ENCODE measurements at places on chromosomes 1 and 21.

DNA sequence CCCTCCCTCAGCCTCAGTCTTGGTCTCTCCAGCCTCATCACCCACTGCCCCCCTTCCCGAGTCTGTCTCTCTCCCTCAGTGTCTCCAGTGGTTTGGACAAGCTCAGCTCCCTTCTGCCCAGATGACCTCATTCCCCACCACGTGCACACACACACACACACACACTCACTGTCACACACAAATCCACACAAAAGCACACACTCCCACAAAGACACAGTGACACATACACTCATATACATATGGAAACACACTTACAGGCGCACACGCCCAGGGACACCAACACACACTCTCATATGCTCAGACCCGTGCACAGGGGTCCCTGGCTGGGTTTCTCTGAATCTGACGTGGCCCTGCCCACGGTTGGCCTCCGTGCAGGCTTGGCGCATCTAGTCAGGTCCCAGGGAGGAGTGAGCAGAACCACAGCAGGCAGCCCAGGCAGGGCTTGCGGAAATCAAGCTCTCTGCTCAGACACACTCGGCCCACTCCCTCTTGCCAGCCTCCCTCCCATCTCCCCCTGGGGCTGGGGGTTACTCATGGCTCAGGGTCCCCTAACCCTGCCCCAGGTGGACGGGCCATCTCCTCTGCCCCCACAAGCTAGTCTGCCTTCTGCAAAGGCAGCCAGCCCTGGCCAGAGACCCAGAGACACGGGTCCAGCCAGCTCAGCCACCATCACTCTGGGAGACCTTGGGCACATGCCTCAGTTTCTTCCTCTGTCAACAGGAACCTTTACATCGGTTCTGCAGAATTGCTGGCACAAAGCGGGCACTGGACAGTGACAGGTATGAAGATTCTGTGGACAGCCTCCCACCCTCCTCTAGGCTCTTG, 38.5 kb upstream of the FAM131C start:
- no peak for DNase-seq

DNA sequence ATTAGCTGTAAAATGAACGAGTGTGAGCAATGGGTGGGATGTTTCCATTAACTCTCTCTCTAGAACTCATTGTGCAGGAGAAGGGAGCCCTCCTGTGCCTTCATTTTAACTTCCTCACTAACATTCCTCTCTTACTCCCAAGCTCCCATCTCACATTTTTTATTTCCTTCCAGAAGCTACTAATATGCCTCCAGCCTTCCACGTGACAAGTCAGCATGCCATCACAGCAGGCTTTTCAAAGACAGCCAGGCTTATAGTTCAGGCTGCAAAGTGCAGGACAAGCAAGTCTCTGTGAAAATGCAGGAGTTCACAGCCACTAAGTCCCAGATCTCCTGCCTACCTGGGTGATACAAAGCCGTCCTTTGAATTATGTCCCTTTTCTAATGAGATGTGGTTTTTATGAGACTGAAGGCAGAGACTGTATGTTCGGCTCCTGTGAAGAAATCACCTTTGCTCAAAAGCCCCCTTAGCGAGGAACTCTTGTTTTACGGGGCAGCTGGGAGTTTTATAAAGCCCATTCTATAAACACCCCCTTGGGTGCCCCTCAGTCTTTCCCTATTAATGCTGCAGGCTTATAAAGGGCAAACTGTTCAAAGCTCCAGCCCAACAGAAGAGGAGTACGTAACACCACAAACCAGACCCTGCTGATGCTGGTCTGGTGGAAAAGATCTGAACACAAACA, 14.8 kb upstream of the ANGPTL7 start:
- DNase-seq = no peak

- DNase-seq = peak; percentile 100
These were observed 237.6 kb downstream of the SDCCAG8 start for GRCh38 chr1:243493156-243494129.

- DNase-seq = peak; percentile 100
These were observed 37.3 kb downstream of the PABPC4 start for GRCh38 chr1:39539252-39539790.

- no peak for DNase-seq
These were observed 27.7 kb upstream of the LRRC7 start for GRCh38 chr1:69540052-69540451.

DNA sequence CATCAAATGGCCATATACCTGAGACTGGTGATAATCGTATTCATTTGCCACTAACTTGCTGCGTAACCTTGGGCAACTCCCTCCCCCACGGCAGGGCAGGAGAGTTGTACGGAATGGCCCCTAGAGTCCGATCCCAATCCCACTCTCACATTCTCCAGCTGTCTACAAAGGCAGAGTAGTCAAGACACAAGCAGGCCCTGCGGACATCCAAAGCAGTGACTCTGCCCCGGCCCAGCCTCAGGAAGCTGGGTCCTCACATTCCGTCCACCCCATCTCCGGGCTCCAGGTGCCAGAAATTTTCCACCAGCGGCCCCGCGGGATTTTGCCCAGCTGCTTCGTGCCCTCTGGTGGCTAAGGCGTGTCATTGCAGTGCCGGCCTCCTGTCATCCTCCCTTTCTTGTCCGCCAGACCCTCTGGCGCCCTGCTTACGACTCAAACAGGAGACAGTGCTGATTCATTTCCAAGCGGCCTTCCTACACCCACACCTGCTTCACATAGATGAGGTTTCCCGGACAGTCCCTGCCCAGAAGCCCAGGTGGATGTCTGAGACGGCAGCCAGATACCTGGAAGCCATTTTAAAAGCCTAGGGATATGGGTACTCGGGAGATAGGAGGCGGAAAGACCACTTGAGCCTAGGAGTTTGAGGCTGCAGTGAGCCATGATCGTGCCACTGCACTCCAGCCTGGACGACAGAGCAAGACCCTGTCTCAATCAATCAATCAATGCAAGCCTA, 2.9 kb upstream of the S100A2 start:
- peak; percentile 94 for DNase-seq

- peak; percentile 29 for DNase-seq
These were observed 8.3 kb upstream of the RNF19B start for GRCh38 chr1:32972814-32973428.

DNA sequence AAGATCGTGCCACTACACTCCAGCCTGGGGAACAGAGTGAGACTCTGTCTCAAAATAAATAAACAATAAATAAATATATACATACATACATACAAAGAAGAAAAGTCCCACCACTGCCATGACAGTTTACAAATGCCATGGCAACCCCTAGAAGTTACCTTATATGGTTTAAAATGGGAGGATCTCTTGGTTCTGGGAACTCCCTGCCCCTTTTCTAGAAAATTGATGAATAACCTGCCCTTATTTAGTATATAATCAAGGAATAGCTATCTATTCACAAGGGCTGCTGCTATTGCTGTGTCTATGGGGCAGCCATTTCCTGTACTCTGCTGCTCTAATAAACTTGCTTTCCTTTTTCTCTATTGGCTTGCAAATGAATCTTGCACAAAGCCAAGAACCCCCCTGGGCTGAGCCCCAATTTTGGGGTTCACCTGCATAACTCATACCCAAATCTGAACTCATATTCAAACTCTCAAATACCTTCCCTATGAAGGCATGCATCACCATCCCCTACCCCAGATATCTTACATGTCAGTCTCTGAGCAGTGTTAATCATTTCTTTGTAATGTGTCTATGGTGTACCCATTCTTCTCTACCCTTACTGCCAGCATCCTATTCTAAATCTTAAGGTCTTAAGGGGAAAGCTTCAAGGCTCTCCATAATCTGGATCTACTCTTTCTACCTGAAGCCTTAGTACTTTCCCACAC, 9.0 kb downstream of the GON4L start:
- no peak for DNase-seq

- DNase-seq = no peak
These were observed 30.5 kb downstream of the TMCC2 start for GRCh38 chr1:205258261-205258691.

DNA sequence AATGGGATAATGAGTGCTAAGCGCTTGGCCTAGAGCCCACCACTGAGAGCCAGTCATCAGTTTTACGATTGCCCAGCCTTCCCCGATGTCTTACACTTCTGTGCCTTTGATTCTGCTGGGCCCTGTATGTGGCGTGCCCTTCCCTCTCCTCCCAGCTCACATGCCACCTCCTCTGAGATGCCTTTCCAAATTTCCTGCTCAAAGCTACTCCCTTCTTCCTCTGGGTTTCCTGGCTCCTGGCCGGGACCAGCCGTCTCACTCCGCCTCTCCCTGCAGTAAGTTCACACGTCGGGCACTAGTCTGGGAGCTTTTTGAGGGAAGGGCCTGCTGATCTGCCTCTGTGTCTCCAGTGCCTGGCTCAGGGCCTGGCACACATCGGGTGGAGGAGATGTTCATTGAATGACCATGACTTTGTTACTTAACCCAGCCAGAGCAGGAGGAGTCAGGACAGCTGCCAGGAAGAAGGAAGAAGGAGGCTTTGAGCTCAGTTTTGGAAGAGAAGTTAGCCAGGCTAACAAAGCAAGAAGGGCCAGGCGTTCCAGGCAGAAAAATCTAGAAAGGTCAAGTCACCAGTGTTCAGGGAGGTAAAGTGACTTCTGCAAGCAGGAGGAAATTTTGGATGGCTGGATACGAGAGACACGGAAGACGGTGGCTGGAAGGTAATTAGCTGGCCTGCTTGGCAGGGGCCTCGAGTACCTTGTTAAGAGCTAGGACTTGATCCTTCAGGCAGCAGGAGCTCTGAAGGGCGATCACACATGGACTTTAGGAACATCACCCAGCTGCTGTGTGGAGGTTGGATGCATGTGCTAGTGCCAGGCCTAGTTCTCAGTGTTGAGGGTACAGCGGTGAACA, 63.6 kb downstream of the EPHB2 start:
- DNase-seq = no peak

DNA sequence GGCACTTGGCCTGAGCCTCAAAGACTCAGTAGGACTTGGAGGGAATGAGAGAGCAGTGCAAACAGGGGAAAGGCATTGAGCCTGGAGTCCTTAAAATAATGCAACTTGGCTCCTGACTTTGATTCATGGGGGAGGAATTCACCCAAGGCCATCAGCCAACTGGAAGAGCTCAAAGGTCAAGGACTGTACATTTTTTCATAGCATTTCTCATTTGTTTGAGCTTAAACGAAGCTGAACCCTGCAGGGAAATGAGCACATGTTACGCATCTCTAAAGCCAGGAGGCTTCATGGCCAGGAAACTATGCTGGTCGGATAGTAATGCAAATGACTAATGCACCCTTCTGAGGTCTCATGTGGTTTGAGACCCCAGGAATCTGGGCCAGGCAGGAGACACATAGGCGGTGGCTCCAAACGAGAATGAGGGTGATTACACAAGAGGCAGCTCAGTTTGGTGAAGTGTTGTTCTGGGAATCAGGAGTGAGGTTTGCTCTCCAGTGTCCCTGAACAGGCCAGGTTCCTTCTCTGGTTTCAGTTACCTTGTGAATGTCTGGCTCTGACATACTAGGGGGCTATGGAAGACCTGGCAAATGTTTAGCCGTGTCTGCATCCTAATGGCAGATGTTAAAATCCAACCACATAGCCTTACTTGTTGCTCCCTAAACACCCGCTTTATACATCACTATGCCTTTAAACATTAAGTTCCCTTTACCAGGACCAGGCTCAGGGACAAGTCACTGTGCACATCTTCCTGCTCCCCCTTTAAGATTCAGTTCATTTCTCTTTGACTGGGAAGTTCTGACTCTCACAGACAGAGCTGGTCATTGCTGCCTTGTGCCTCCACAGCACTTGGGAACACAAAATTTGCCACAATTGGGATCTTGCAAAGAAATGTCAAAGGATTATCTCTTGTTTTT, 503.9 kb upstream of the USP24 start:
- no peak for DNase-seq

GRCh38 chr1:205942631-205943159, 561 bp downstream of the SLC26A9 start:
- DNase-seq = no peak

DNA sequence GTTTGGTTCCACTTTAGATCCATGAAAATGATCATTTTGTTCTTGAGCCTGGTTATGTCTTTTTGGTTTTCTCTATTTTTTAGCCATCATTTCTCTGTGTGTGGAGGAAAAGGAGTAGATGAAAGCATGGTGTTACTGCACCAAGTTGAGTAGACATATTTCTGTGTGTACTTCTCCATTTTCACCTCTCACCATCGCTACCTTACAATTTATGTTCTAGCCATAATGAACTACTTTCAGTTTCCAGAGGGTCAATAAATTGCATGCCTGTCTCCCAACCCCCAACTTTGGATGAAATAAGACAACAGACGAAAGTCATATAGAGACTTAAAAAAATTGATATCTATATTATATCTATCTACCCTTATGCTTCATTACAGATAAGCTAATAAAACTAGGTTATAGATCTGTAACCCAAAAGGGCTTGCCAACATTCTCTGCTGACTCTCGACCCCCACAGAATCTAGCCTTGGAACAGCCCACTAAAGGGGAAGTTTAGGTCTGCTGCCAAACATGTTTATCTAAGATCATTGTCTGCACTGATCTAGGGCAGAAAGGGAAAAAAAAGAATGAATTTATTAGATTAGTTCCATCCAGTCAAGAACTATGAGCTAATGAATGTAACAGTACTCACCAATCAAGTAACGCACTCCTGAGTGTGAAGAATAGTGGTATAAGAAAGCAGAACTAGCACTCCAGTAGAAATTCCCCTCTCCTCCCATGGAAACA, 7.5 kb upstream of the MAN1A2 start:
- DNase-seq = no peak

GRCh38 chr1:8161546-8162105, 135.5 kb upstream of the ERRFI1 start:
- DNase-seq = no peak

DNA sequence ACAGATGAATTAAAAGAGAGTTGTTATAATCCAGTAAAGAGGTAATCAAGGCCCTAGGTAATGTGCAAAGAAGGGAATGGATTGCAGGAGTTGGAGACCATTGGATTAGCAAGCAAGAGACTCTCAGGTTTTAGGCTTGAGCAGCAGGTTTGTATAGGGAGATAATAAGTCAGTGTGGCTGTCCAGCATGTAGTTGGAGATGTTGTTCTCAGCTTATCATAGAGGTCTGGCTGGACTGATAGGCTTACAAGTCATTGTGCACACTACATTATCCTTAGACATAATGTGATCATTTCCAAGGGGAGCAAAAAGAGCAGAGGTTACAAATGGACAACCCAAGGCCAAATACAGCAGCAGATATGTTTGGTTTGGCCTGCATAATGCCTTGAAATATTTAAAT, 45.9 kb upstream of the SAMD13 start:
- no peak for DNase-seq

- no peak for DNase-seq
These were observed 15.5 kb downstream of the LYPLAL1 start for GRCh38 chr1:219189021-219189824.

- DNase-seq = no peak
These were observed 202.9 kb downstream of the USP25 start for GRCh38 chr21:15932726-15933125.

- no peak for DNase-seq
These were observed 28.6 kb upstream of the STUM start for GRCh38 chr1:226519716-226520598.

GRCh38 chr1:93628681-93629080, 53.0 kb downstream of the BCAR3 start:
- DNase-seq = no peak

- no peak for DNase-seq
These were observed 25.8 kb upstream of the GADD45A start for GRCh38 chr1:67659229-67659628.

DNA sequence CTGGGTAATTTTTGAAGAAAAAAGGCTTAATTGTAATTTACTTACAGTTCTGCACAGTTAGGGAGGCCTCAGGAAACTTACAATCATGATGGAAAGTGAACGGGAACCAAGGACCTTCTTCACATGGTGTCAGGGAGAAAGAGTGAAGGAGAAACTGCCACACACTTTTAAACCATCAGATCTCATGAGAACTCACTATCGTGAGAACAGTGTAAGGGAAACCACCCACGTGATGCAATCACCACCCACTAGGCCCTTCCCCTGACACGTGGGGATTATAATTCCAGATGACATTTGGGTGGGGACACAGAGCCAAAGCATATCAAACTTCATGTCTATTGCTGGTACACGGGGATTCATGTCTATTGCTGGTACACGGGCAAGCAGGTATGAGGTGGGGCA, 5.3 kb upstream of the SFT2D2 start:
- no peak for DNase-seq

Measured in NCI-H1694 treated with DMSO at 0.1 percent for 48 hours (cell line).